NCI-H1436 (cell line): ENCODE measurements at places on chromosomes 13 and 19.

- DNase-seq = no peak
These were observed 73.8 kb upstream of the FRY start for GRCh38 chr13:31957772-31958171.

- DNase-seq = no peak
These were observed 30.3 kb upstream of the SEMA6B start for GRCh38 chr19:4589579-4590410.

DNA sequence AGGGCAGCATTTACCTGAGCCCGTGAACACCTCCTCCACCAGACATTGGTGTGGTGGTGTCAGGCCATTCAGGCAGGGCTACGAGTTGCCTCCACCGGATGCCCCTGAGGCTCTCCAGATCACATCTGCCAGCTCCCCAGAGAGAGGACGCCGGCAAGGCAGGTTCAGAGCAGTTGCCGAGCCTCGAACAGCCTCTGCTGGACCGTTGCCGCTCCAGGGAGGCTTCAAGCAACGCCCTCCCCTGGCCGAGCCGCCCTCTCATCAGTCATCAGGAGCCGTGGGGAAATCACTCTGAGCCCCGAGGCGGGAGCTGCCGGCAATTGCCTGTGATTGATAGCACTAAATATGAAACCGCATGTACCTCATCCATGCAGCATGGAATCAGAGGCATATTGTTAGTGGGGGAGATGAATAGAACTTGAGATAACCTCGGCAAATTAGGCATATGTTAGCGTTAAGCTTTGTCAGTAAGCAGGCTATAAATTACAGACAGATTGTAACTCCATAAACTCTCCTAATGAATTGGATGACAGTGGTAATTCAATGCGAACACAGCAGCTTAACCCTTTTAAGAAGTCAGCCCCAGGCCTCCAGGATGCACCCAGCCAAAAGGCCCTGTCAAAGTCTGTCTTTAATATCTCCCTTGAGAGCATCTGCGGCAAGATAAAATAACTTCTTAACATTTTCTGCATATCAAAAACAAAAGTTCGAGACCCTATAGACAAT is 29.8 kb upstream of the SPACA7 start:
- DNase-seq = peak; percentile 88

- DNase-seq = no peak
These were observed 43.2 kb upstream of the TSHZ3 start for GRCh38 chr19:31392464-31392863.

DNA sequence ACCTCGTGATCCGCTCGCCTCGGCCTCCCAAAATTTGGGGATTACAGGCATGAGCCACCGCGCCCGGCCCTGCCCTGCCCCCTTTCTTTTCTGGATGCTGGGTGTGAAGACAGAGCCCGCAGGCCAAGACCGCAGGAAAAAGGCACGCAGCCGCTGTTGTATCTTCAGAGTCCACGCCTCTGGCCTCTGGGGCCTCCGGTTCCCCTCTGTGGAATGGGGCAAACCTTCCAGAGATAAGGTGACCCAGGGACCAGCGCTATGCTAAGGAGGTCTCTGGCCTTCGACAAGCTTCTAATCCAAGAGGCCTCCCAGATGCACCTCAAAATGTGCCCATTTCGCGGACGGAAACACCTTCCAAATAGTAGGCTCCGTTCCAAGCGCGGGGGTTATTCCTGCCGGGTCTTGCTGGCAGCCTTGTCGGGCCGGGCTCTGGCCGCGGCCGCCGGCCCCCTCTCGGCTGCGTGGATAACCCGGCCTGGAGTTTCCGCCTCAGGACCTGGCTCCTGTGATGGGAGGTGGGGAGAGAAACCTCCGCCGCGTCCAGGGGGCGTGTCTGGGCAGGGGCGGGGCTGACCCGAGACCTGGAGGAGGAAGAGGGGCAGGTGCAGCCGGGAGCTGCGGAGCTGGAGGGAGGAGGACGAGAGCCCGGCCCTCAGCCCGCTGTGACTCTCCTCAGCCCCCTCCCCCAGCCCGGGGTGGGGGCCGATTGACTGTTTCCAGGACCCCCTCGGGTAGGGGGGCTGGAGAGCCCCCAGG is 13.1 kb downstream of the TJP3 start:
- peak; percentile 94 for DNase-seq

GRCh38 chr19:2468596-2468995 is 7.3 kb upstream of the GADD45B start:
- DNase-seq = no peak

DNA sequence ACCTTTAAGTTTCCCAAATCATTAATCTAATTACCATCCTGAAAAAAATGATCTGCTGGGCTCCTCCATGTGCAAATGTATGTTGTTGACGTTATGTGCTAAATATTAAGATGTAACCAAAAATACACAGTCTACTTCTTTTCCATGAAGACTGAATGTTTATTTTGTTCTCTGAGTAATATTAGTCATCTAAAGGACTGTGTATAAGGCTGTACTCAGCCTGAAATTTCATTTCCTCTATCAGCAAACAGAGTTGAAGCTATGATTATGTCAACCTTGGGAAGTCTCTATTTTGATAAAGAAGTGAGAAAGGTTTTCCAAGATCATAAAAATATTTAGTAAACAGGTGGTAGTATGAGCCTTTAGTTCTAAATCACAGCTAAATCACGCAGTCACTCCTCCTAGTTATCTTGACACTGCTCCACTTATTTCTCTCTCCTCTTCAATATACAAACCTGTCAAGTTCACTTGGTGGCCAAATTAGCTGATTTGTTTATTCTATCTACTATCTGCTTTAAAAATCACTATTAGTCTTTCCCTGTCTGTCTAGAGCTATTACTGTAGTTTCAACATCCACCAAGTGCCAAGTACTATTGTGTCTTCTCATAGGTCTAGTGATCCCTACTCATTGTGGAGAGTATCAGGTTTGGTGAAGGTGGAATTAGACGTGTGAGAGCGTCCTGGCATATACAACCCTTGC is 211.7 kb upstream of the STARD13 start:
- no peak for DNase-seq

- DNase-seq = no peak
These were observed 24.4 kb downstream of the FAM124A start for GRCh38 chr13:51246418-51247277.

DNA sequence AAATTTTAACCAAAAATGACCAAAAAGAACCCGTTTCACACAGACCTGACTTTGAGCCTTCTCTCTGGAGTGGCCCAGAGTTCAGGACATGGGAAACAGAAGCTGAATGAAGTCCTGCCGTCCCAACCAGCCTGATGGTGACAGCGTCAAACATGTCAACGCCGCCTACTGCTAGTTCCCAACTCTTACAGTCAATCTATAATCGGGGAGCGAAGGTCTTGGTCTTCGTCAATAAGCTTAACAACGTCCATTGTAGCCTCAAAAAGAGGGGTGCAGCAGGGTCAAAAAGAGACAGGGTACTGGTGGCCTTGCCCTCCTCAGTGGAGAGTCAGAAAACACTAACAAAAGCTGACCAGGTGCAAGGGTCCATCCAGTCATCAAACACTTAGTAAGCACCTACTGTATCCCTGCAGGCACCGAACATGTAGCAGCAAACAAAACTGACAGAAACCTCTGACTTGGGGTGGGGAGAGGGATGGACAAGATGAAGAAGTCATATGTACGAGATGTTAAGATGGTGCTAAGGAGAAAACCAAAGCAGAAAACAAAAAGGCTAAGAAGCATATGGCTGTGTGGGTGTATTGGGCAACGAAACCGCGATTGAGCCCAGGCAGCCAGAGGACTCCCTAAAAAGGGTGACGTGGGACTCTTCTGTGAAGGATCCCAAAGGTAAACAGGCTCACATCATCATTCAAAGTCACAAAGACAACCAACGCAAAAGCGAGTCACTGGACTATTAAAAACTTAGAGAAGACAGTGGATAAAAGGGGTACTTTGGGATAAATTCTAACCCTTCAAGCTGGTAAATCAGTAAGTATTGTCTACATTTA is 12.0 kb downstream of the MLLT1 start:
- DNase-seq = no peak

- DNase-seq = no peak
These were observed 330.8 kb downstream of the LIG4 start for GRCh38 chr13:107884564-107884963.

GRCh38 chr13:37289212-37289935 is 183.9 kb upstream of the CSNK1A1L start:
- DNase-seq = no peak

- DNase-seq = no peak
These were observed 98.7 kb upstream of the KL start for GRCh38 chr13:32917504-32917903.

DNA sequence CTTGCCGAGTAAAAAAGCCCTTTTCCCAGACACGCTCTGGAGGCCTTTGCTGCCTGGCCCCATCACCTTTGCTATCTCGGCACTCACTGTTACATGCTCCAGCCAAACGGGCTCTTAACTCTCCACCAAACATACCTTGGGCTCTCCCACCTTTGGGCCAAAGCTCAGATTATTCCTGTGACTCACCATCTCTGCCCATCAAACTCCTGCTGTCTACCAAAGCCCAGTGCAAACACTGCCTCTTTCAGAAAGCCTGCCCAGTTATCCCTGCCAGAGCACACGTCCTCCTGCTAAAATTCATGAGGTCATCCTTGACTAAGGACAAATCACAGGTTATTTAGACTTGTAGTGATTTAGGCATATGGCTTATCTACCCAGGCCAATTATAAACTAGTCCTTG is 48.1 kb upstream of the SERPINE3 start:
- DNase-seq = no peak

DNA sequence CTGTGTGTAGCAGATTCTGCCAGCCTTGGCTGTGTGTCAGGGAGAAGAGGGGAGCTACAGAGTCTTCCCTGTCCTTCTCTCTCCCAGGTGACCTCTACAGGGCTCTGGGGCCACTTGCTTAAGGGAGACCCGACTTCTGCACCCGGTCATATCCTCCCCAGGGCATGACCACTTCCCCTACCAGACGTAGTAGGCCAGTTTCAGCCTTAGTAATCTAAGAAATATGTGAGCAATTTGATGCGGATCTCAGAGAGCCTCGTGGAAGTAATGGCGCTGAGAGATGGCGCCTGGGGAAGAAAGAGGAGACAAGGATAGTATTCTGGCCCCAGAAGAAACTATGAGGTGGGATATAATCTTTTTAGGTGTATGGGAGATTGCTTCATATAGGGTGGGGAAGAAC is 41.9 kb downstream of the NFIX start:
- DNase-seq = no peak

DNA sequence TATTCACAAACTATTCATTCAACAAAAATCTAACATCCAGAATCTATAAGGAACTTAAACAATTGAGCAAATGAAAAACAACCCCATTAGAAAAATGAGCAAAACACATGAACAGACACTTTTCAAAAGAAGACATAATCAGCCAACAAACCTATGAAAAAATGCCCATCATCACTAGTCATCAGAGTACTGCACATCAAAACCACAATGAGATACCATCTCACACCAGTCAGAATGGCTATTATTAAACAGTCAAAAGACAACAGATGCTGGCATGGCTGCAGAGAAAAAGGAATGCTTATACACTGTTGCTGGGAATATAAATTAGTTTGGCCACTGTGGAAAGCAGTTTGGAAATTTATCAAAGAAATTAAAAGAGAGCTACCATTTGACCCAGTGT is 487.6 kb downstream of the GPC6 start:
- no peak for DNase-seq

GRCh38 chr19:46287585-46287984 is 9.3 kb upstream of the HIF3A start:
- DNase-seq = no peak

GRCh38 chr13:66492479-66492878 is 737.7 kb downstream of the PCDH9 start:
- no peak for DNase-seq
